A673 (cell line): ENCODE measurements at places on chromosomes 7 and 10.
A peak's percentile ranks its signal among the peaks of the same experiment; 100 is the strongest.

GRCh38 chr10:126997801-126998590, 92.8 kb downstream of the DOCK1 start:
- DNase-seq, result no peak

GRCh38 chr7:11228515-11228914, 254.8 kb downstream of the PHF14 start:
- no peak for DNase-seq

GRCh38 chr10:101779544-101780186, 3.6 kb downstream of the NPM3 start:
- peak; percentile 79 for DNase-seq

DNA sequence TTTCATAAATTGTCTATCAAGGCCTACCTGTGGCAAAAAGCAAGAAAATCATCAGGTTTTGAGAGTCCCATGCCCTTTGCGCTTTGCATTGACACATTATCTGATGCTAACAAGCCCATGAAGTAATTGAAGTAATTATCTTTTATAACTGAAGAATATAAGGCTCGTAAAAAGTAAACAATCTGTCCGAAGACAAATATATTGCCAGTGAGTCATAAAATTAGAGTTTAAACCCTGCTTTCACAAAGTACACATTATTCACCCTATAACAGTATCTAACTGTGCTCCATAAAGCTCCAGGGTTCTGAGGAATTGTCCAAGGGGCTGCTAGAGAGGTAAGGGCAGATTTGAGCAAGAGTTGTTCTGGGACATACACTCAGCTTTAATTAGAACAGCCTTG, 102.3 kb upstream of the PPP1R3A start:
- no peak for DNase-seq

- DNase-seq, result peak; percentile 38
Observed at GRCh38 chr10:27252267-27253000, 11.8 kb upstream of the ACBD5 start.
